Kasumi-1 (cell line): ENCODE measurements at places on chromosomes 7 and 10.
A peak's percentile ranks its signal among the peaks of the same experiment; 100 is the strongest.

GRCh38 chr10:4515721-4516120 lies 310.3 kb upstream of the AKR1E2 start:
- DNase-seq, result no peak

DNA sequence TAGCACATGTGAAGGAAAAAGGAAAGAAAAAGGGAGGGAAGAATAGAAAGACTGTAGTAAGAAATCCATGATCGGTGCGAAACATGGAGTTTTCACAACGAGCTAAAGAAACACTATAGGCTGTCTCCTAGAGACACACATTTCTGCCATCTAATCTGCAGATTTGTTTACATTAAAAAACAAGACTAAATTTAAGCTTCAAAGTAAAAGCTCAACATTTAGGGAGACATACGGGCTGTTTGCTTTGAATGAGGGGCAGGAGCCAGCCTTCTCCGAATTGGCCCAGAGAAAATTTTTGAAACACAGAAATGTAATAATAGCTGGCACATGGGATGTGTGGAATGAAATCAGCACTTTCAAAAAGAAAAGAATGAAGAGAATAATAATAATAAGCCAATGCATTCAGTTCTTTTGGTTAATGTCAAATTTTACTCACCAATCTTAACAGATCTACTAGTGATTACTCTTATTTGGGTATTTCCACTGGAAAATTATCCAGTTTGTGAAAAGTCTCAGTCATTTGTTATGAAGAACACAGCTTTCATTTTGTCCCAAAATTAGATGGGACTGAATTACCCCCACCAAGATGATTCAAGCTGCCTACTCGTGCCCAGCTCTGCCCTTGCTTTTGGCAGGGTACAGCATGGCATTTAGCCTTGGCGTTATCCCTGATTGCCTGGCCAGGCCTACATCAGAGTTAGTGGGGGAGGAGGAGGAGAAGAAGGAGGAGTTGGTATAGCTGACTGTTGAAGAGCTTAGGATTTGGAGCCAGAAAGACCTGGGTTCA lies 47.1 kb downstream of the MTURN start:
- DNase-seq, result no peak

GRCh38 chr7:77950548-77950947 lies 152.0 kb downstream of the PHTF2 start:
- DNase-seq, result no peak

DNA sequence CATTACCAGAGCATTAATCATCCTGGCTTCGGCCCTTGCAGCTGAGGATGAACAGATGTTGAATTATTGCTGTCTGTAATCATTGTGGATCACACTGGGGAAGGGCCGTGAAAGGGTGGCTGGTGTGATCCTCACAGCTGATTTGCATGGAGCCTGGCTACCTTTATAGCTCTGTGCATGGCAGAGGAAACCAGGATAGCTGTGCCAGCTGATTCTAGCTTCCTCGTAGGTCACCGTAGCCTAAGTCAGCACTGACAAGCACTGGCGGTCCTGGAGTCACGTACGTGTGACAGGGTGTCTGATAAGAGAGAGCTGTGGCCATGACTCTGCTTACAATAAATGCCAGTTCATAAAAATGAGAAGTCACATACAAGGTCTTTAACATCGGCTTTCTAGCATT lies 76.5 kb downstream of the INSYN2A start:
- DNase-seq, result no peak

DNA sequence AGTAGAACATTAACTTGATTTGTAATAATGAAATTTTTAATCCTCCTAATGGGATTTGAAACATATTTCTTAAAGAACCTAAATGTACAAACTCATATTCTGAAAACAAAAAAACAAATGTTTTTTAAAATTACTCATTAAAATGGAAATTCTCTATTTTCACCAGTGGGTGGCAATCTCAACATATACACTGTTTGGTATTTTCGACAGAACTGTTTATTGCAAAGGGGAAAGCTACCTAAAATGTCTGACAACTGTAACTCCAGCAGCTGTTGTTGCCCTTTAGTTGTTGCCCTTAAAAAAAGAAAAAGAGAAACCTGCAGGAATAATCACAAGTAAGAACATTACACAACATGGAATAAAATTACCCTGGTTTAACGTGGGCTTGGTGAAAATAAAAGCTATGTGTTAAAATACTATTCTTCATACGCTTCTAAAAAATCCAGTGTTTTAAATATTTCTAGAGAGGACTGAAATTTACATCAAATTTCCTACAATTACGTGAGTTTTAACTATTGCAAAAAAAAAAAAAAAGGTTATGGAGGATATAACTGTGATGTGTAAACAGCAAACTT lies 54.5 kb downstream of the COL1A2 start:
- peak; percentile 70 for DNase-seq

GRCh38 chr10:49094646-49095045 lies 20.7 kb downstream of the VSTM4 start:
- DNase-seq, result no peak

GRCh38 chr7:13984061-13984460 lies 5.4 kb downstream of the ETV1 start:
- DNase-seq, result no peak

DNA sequence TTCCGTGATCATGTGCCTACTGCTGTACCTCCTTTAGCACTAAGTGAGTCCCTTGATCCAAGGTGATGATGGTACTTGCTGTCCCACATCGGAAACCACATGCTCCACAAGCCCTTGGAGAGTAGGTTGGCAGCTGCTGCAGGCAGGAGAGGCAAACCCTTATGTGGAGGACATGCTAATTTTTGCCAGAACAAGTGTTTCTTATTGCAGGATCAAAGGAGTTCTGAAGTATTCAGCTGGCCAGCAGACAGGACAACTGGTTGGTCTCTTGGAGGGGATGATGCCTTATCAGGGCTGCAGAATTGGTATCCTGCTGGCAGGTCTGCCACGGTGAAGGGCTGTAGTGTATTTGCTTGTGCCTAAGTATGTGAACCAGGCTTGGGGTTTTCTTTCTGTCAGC lies 36.8 kb downstream of the NACAD start:
- no peak for DNase-seq

DNA sequence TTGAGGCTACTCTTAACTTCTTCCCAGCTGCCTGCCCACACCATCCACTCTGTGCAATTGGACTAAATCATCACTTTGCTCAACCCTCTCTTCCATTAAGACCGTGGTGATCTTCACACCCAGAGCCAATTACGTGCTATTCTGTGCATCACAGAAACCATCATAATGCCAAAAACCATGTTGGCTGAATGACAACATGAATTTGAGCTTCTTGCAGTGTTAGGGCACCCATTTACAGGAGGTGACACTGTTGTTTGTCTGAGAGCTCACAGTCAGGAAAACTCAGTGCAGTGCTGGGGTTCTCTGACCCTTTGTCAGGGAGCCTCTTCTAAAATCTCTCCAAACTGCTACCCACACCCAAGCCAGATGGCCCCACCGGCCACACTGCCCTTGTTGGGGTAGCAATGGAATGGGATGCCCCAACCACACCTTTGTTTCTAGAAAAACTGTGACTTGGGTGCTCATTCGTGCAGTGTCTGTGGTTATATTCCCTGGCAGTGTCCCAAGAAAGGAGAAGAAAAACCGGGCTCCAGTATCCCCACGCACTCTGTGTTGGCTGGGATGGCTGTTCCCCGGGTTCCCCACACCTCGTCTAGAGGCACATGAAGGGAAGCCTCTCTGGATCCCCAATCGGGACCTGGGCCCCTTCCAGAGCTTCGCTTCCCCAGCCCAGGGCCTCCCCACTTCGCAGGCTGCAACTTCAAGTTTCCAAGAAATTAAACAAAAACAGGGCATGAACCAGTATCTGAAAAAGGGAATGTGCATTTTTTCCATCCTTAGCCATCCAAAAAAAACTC lies 2.0 kb upstream of the TNS3 start:
- DNase-seq, result no peak

- no peak for DNase-seq
Measured at GRCh38 chr10:99365736-99366135, 36.6 kb downstream of the CNNM1 start.

DNA sequence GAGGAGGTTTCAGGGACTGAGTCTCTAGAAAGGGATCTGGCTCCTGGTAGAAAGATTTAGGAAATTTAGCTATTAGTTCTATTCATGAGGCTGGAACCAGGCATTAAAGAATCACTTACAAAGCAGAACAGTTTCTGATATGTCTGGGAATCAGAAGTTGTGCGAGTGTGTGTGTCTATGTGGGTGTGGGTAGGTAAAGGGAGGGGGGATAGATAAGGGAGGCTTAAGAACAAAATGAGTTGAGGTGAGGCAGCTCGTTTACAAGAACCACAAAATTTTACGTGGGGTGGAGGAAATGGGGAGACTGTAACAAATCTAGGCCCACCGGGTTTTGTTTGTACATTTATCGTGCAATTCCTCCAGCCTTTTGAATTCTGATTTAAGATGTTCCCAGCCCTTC lies 90.7 kb downstream of the SAMD9 start:
- no peak for DNase-seq

- peak; percentile 63 for DNase-seq
Measured at GRCh38 chr7:128948976-128949760, 11.4 kb downstream of the IRF5 start.

GRCh38 chr10:20466731-20467130 lies 430.4 kb downstream of the NEBL start:
- DNase-seq, result no peak

- no peak for DNase-seq
Measured at GRCh38 chr7:17672783-17673182, 267.5 kb downstream of the SNX13 start.

DNA sequence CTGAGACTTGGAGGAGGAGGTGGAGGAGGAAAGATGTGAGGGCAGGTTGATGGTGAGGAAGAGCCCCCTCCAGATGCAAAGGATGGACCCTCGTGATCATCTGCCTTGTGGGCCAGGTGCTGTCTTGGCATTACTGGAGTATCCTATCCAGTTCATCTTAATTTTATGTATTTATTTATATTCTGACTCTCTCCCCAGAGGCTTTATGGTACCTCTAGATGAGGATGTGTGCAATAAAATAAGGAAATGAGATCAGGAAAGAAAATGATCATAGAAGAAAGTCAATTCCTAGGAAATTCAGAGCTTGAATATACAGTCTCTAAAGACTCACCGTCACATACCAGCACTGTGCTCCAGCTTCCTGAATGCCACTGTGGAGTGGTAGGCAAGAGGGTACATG lies 94.1 kb downstream of the LRRC18 start:
- no peak for DNase-seq

DNA sequence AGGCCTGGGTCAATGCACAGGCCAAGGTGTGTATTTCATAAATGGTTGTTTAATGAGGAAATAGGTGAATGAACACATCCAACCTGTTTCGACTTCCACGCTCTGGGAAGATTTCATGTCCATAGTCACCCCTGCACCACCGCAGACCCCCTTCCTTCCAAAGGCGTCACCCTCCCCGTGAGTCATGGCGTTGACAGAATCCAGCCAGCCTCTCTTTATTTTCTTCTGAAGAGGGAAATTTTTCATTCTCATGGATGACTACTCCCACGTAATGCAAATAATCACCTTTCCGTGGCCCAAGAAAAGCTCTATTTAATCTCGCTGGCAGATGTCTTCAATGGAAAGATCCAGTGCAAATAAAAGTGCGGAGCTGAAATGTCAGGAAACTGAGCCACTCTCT lies 75.3 kb upstream of the FOXK1 start:
- DNase-seq, result no peak

- DNase-seq, result no peak
Measured at GRCh38 chr7:158404031-158404761, 183.4 kb downstream of the PTPRN2 start.

DNA sequence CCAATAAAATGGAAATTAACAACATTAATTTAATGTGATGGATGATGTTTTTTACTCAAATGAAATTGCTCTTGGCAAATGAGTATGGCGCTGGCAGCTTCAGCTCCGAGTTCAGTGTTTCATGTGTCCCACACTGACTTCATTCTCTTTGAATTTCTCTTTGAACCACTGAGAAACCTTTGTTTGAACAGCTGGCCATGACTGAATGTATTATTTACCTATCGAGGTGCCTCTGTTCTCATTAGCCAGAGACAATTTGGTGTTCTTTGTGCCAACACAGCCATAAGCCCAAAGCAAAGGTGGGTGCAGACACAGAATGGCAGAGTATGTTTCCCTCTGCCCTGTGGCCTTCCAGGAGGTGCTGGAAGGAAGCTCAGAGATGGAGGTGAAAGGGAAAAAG lies 42.1 kb downstream of the TMEM178B start:
- DNase-seq, result no peak

DNA sequence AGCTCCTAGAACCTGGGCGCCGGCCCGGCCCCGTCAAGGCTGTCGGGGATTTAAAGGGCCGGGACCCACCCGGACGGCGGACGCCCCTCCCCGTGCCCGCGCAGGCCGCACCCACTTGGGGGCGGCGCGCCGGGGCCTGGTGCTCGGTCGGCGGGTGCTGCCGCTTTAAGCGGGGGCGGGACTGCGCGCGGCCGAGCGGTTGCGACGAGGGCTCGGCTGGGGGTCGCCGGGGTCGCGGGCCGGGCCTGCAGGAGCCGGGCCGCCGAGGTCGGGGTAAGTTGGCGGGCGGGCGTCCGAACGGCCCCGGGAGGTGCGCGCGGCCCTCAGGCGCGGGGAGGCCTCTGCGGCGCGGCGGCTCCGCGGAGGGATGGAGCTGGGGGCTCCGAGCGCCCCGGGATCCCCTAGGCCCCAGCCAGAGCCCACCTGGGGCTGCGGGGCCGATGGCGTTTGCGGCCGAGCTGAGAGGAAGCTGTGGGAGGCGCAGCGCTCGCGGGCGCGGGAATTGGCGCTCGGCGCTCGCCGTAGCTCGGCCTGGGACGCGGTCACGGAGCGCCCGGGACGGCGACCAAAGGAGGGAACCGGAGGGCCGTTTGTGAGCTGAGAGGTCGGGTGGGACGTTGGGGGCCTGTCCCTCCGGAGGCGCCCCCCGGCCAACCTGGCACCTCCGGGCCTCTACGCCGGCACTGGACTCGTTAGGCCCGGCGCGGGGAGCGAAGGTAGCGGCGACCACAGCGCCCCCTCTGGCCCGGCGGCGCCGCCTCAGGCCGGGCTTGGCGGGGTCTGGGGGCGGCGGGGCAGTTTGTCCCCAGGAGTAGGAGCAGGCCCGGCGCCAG lies at the start of gene TRRAP:
TSS of gene TRRAP (plus strand) at position 168 of the 833 bp plus-strand sequence. CDS start 2,619 bp downstream, outside the sequence.
- DNase-seq, result peak; percentile 58

GRCh38 chr10:31126593-31126992 lies 94.9 kb upstream of the ZNF438 start:
- no peak for DNase-seq
